ENCODE measurements at places on chromosomes 16 and 17.

- DNase-seq, result no peak
Measured at GRCh38 chr16:31005350-31006085, 4.9 kb downstream of the STX1B start.

DNA sequence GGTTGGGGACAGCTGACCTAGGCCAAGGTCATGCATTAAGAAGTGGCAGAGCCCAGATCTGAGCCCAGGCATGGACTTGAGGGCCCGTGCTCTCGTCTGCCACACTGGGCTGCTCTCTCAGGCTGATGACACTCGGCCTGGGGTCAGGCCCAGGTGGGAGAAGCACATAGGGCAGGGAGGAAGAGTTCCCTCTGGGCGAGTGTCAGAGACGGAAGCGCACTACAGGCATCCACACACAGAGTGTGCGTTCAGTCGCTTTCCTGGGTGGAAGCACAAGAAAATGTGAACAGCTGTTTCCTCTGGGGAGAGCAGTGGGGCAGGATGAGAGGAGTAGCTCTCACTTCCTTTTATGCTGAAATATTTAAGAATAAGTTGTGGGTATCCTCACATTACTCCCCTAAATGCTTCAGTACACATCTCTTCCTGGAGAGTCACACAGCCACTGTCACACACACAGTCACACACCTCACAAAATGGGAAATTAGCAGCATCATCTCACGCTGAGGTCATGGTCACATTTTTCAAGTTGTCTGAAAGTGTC, 59.7 kb downstream of the B9D1 start:
- DNase-seq, result no peak

- no peak for DNase-seq
Measured at GRCh38 chr16:57480754-57481230, 5.5 kb downstream of the DOK4 start.

GRCh38 chr17:42310787-42311215, 22.5 kb downstream of the STAT5A start:
- no peak for DNase-seq

- DNase-seq, result no peak
Measured at GRCh38 chr17:32773856-32774694, 102.8 kb downstream of the MYO1D start.

GRCh38 chr17:79728169-79728907, 2.4 kb upstream of the ENPP7 start:
- DNase-seq, result peak; percentile 51

- no peak for DNase-seq
Measured at GRCh38 chr16:61842666-61843065, 193.6 kb downstream of the CDH8 start.

DNA sequence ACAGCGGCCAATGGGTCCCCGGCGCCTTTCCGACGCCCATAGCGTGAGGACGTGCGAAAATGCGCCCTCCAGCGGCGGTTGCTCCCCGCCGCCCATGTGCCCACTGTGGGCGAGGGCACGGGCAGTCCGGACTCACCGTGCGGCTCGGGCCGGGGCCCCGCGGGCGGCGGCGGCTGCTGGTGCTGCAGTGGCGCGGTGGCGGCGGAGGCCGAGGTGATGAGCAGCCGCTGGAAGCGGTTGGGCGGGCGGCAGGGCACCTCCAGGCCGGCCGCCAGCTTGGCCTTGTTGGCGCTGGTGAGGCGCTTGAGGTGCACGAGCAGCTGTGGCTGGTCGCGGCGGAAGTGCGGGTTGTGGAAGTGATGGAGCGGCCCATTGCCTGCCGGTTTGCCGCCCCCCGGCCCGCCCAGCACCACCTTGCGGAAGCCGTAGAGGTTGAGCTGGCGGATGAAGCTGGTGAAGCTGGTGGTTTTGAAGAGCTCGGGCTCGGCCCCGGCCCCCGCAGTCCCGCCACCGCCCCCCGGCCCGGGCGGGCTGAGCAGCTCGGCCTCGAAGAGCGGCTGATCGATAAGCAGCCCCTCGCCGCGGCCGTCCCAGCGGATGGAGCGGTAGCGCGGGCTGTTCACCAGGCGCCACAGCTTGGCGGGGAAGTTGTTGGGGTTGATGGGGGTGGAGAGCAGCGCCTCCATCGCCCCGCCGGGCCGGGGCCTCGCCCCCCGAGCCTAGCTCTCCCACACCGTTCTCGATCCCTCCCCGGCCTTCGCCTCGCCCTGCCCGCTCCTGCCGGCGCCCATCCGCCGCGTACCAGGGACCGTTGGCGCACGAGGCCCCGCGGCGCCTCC, at the start of gene HSF5:
TSS of gene HSF5 (minus strand) at position 820 of the 839 bp plus-strand sequence. CDS start at position 686, 134 bp downstream.
- DNase-seq, result no peak

DNA sequence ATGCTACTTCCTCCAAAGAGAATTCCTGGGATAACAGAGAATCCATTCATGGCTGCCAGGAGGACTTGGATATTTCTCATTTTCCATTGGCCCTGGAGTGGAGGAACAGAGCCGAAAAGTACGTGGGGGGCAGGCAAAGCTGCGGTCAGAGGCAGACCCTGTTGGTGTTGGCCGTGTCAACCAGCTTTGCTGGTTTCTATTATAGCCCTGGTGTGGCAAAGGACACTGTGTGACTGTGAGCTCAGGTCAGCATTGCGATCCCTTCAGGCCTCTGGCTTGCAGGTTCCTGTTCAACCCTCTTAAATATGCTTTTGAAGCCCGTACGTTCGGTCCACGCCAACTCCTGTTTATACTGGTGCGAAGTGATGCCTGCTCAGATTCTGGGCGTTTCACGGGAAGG, 596.2 kb downstream of the MAF start:
- no peak for DNase-seq

DNA sequence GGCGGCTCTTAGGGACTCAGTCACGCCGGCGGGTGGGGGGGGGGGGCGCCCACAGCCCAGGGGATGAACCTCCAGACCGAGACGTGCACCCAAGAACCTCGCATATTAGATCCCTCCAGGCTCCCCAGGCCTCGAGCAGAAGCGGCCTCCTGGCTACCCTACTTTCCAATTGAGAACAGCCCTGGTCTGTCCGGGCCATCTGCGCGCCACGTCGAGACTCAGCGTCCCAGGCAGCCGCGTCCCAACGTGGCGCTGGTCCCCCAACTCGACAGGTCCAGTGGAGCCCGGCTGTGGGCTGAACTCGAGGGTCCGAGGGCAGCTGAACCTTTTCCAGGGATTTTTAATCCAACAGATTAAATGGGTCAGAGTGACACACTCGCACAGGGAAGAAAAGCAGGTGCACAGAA, 2.3 kb upstream of the IRX3 start:
- DNase-seq, result no peak

DNA sequence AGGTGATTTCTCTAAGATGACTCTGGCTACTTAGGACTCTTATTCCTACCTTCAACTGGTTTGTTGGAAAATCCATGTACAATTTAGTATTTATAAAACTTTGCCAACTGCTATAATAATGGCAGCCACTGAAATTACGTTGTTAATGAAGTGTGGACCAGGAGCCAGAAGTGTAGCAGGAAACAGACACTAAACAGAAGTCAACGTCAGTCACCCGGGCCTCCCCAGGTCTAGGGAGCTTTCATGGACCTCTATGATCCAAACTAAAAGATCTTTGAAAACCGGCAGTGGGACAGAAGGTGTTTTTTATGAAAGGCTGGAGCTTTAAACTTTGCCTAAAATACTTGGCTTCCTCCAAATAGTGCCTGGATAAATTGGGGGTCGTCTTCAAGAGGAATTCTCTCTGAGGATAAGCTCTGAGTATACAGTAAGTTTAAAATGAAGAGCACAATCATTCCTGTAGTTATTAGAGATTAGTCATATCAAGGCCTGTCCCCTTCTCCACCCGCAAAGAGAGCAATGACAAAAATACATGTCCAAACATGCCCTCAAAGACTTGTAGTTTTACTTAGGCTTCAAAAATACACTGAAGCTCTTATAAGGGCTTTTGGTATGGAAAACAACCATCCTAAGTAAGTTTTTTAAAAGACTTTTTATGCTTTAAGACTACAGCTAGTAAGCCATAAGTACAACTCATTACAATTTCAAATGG, 34.6 kb downstream of the DCUN1D3 start:
- DNase-seq, result no peak

DNA sequence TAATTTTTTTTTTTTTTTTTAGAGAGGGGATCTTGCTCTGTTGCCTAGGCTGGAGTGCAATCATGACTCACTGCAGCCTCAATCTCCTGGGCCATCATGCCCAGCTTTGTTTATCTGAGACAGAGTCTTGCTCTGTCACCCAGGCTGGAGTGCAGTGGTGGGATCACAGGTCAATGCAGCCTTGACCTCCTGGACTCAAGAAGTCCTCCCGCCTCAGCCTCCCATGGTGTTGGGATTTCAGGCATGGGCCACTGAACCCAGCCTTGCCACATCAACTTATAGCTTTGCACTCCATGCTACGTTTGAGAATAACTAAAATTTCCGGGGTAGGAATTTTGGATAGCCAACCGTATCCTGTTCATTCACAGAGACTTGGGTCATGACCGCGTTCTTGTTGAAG, 30.6 kb downstream of the RNF213 start:
- DNase-seq, result no peak

GRCh38 chr17:30005709-30006320, 64.4 kb downstream of the EFCAB5 start:
- no peak for DNase-seq

GRCh38 chr17:32569171-32570080, 82.6 kb downstream of the CDK5R1 start:
- DNase-seq, result no peak

GRCh38 chr17:21542991-21543390, 149.3 kb upstream of the KCNJ18 start:
- DNase-seq, result no peak

DNA sequence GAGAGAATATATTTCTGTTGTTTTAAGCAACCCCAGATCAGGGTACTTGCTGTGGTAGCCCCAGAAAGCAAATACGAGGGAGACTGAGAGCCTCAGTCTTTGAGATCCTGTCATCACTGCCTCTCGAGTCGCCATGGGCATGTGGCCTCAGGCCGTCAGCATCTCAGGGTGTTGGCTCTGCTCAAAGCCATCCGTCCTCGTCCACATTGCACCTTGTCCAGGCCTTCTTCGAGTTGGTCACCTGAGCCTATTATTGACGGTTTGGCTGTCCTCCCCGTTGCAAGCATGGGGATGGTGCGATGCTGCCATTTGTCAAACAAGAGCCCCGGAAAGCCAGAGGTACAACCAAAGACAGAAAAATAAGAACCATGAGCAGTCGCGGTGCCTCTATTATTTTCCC, 136.9 kb downstream of the IRF8 start:
- no peak for DNase-seq
